Stimulated activated CD4-positive, alpha-beta T cell treated with anti-CD3 and anti-CD28 coated beads, Interleukin-1b, Interleukin-23, amount 100 ng/mL, for 24 hours (primary cell): ENCODE measurements at places on chromosomes 4 and X.

- no peak for DNase-seq
Measured at GRCh38 chrX:122055979-122056715, 1008.7 kb downstream of the GLUD2 start.

GRCh38 chr4:105369988-105370387 is 103.9 kb downstream of the PPA2 start:
- no peak for DNase-seq

DNA sequence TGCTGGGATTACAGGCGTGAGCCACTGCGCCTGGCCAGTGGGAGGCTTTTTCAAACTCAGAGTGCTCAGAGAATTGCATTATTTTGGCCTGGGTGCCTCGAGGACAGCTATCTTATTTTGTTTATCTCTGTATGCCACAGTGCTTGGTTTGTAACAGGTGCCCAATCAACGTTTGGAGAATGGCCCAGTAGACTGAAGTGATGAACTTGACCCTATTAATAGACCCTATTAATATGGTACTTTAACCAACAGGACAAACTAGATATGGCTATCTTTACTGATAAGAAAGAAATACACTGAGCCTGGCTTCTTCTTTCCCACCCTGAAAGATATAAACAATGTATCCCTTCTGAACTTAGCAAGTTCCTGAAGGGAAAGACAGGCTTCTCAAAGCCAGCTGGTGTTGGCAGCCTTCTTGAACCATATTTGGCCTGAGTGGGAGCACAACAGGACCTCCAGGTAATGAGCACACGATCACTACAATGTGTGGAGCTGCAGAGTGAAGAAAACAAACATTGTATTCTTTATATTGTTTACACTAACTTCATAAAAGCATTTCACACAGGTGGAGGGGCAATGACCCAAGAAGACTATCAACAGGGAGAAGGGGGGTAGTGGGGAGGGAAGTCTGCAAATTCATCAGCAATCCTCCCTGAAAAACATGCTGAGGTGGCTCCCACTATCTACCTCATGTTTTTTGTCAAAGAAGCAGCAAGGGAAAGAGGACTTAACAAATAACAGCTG is 41.7 kb downstream of the PRPS1 start:
- no peak for DNase-seq

DNA sequence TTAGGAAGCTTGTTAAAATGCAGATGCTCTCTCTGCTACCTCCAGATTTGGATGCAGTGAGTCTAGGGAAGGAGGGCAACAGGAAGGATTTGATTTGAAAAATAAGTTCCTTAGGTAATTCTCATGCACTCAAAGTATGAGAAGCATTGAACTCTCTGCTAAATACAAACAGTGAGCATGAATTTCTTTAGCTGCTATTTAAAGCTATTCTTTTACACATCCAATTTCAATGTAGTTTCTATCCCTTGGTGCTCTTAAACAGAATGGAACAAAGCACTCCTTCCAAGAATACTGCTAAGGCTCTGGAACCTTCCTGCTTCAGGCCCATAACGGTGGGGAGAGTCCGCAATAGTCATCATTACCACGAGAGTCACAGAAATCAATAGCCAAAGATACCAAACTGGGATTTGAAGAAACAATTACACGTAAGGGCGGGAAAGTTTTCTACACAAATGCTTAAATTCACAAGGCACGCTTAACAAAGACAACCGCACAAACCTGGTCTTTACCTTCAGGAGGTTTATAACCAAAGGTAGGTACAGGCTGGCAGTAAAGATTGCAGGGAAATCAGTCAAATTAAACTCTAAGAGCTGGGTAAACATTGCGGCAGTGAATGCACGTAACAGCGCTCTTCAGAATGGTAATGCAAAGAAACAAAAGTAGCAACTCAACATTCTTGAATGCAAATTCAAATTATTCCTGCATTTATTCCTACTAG is 123.2 kb upstream of the NAP1L5 start:
- DNase-seq: no peak

DNA sequence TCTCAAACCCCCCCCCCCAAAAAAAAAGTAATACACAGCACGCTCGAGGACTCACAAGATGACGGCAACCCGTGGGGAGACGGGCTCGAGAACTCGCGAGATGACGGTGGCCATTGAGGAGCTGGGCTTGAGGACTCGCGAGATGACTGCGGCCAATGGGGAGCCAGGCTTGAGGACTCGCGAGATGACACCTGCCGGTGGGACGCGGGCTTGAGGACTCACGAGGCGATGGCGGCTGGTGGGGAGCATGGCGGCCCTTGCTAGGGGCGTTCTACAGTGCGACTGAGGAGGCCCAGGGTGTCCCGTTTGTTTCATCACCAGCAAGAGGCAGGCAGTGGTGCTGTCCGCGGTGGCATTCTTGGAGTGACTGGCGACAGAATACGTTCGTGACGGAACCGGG is 172.4 kb upstream of the MAGEB16 start:
- no peak for DNase-seq
